Stimulated activated CD8-positive, alpha-beta memory T cell treated with anti-CD3 and anti-CD28 coated beads, Interleukin-12 subunit alpha, Interleukin-12 subunit beta, amount 100 ng/mL, for 4 hours (primary cell): ENCODE measurements at places on chromosomes 6 and 20.

DNA sequence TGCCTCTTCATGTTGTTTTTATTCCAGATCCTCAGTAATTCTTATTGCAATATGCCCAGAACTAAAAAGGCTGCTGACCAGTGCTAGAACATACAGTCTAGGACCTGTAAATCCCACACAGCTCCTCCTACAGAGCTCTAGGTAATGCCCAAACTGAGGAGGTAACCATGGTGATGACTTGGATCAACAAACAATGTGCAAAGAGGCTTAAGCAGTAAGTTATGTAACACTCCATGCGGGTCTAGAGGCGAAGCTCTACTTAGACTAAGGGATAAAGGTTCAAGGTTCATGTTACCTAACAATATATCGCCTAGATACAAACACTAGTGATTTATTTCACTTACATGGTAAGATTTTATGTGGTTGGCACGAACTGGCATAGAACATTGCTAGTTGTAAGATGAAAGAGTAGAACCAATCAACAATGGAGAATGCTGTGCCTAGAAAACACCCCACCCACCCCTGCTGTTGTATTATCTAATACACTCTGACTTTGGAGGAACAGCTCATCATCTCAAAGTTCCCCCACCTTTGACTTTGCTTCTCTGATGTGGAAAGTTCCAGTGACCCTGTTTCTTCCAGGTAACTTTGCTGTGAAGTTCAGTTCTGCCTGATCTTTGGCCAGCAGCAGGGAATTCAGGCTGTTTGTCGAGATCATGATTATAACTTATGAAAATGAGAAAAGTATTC lies 242.4 kb downstream of the ALDH8A1 start:
- no peak for DNase-seq

DNA sequence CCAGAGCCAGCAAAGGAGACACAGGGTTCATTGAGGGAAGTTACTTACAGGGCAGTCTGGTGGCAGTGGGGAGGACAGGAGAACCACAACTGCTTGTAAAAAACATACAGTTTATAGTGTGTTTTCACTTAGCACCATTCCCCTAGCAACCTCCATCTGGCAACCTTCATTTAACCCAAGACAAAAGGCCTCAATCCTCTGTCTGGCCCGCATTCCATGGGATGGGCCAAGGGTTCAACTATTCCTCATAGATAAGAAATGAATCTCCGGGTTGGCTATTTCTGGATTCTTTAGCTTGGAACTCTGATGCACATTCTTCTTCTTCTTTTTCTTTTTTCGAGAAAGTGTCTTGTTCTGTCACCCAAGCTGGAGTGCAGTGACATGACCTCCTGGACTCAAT lies 26.3 kb upstream of the FYN start:
- DNase-seq: no peak

- DNase-seq: no peak
Measured at GRCh38 chr20:34389206-34389953, 26.3 kb downstream of the ITCH start.

DNA sequence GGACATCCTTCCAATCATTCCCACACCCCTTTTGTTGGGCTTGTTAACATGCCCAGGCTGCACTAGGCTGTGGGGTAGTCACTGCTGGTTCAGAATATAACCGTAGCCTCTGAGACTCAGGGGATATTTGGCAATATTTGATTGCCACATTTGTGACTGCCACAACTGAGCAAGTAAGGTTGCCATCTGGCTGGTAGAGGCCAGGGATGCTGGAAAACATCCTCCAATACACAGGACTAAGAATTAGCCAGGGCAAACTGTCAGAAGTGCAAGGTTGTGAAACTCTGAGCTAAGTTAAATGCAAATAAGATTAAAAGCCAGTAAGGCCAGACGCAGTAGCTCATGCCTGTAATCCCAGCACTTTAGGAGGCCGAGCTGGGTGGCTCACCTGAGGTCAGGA lies 112.0 kb downstream of the ZMYND8 start:
- no peak for DNase-seq

DNA sequence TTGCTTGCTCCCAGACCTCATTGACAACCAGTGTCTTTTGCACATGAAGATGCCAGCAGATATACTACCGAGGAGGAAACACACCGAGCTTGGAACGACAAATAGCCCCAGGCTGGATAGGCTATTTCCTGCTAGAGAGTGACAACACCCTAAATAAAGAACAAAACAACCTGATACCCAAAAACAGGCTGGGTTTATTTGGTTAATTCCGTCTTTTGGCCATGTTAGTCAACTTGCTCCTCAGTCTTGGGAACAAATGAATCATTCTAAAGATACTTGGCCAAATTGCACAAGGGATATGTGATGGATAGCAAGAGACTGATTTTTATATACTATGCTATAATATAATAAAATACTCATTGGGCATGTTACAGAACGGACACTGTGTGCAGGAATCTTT lies 11.5 kb upstream of the MUC22 start:
- DNase-seq: no peak

DNA sequence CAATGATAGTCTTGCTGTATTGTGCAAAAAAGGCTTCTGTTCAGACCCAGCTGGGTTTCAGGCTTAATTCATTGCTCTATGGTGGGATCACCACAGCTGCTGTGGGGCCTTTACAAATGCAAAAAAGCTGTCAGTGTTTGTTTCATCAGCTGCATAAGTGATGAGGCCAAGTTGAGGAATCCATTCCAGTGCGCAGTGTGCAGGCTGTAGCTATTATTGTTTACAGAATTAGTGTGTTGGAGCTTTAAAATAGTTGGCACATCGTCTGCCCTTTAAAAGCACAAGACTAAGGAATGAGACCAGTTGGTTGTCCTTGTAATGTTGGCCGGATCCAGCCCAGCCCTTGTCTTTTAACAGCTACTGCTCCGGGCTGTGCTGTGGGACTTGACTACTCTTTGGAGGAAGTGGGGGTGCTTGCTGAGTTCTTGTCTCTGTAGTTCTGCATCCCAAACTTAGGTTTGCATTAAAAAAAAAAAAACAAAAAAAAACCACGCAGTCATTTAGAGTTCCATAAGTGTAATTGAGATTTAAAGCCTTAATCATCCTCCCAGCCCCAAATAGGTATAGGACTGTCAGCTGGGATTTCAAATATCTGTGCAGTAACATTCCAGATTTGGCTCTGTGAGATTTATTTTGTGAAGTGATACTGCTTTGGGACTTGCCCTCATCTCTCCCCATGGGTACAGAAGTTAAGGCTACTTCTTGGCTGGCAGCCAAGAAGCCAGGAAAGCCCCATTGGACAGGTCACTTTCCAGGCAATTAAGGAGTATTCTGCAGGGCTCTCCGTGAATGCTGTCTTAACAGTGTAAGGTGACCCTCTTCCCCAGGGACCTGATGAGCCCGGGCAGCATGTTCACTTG lies 19.3 kb downstream of the JARID2 start:
- DNase-seq: no peak

DNA sequence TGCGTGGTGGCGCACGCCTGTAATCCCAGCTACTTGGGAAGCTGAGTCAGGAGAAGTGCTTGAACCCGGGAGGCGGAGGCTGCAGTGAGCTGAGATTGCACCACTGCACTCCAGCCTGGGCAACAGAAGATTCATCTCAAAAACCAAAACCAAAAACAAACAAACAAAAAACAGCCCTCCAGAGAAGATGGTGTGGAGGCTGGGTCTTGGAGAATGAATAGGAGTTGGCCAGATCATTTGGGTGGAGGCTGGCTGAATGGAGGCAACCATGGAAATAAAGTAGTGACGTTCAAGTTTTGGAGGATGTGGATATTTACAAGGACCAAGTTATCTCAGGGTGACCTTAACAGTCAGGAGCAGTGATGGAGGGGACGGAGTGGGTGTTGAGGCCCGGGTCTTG lies 24.7 kb downstream of the HIVEP1 start:
- no peak for DNase-seq

DNA sequence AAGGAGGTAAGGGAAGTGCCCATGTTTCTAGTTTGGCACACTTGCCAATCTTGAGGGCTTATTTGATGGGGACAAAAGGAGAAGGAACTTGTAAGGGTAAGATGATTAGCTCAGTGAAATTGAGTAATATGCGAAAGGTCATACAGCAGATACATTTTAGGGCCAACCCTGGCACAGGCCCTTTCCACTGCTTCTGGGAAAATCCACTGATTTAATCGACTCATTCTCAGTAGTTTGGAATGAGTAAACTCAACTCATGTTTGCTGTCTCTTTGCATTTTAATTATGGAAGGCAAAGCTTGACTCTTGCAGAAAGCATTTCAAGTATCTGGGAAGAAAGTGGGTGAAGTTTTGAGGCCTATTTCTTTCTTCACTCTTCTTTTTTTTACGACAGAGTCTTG lies 20.0 kb downstream of the PHF20 start:
- no peak for DNase-seq

GRCh38 chr6:47529734-47530133 lies 52.1 kb downstream of the CD2AP start:
- DNase-seq: no peak

DNA sequence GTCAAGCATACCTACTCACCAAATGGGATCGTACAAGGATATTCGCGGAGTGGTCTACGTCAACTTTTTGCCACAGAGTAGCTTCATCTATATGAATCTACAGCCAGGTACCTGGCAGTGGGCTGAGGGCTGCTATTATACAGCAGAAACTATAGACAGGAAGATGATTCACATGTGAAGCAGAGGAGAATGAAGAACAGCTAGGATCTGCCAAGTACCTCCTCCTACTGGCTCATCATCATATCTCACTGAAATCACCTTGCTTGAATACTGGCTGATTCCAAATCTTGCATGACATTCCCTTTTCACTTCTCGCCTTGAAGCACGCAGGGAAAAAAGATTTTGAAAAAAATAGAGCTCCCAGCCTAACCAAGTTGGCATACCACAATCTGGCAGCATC lies 488.7 kb upstream of the NRSN1 start:
- no peak for DNase-seq

DNA sequence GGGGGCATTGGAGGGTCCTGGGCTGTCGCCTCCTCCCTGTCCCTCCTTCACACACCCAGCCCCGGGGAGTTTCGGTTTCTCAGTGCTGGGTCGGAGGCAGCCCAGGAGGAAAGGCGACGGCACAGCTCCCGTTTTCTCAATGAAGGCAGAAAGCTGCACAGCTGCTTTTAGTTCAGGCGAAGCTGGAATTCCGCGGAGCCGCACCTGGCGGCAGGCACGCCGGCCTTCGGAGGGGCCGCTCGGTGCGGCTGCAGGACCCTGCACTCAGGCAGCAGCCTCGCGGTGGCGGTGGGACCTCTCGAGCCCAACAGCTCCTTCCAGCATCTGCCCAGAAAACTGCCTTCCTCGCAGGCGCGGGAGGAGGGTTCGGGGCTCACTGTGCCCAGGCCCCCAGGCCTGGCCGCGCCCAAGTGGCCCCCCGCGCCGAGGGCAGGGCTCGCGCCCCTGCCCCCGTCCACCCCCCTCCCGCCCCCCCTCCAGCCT lies 4.6 kb downstream of the FOXQ1 start:
- DNase-seq: no peak
